Stimulated activated CD8-positive, alpha-beta memory T cell treated with anti-CD3 and anti-CD28 coated beads, Interleukin-4, amount 100 ng/mL, for 1 hour (primary cell): ENCODE measurements at places on chromosomes 2 and 18.

- DNase-seq, result no peak
Measured at GRCh38 chr2:18178736-18179349, 300.4 kb downstream of the KCNS3 start.

GRCh38 chr2:196808083-196808665 lies 981 bp downstream of the C2orf66 start:
- no peak for DNase-seq

GRCh38 chr2:152283392-152283791 lies 51.6 kb upstream of the FMNL2 start:
- no peak for DNase-seq

DNA sequence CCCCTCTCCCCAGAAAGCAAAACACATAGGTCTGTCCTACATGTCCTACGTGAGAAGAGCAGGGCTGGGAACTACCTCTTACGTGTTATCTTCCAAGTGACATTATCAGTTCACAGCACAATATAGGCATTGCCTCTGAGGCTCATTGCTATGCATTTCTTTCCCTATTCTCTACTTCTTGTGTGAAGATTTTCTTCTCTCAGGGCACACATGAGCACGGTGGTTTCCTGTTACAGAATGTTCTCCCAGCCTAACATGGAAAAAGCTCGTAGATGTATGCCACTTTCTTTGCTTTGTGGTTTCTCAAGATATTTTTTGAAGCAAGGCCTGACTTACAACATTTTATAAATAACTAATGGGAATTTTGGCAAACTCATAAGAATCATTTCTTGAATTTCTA lies 19.4 kb upstream of the DSC3 start:
- no peak for DNase-seq

GRCh38 chr2:210429403-210430137 lies 47.0 kb downstream of the LANCL1 start:
- no peak for DNase-seq
